Astrocyte (in vitro differentiated cells and primary cell): ENCODE measurements at places on chromosomes 5 and 9. TPM values are rescaled to one million over a fixed set of nuclear protein-coding genes. Genes with fewer than 3 reads are reported as not detected.

DNA sequence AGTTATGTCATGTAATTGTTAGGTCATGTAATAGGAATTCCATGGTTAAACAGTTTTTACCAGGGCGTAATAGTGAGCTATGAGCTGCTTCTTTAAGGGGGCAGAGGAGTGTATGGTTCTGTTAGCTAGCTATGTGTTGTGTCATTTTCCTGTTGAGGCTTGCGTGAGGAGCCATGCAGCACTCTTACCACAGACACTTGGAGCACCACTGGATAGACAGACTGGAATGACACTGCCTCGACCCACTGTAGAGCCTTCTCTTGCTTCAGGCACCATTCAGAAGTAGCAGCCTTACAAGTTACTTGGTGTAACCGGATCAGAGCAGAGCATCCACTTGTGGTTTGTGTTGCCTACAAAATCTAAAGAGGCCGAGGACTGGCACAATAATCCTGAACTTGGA lies 28.3 kb upstream of the STOM start:
- DNase-seq, result peak; percentile 100

DNA sequence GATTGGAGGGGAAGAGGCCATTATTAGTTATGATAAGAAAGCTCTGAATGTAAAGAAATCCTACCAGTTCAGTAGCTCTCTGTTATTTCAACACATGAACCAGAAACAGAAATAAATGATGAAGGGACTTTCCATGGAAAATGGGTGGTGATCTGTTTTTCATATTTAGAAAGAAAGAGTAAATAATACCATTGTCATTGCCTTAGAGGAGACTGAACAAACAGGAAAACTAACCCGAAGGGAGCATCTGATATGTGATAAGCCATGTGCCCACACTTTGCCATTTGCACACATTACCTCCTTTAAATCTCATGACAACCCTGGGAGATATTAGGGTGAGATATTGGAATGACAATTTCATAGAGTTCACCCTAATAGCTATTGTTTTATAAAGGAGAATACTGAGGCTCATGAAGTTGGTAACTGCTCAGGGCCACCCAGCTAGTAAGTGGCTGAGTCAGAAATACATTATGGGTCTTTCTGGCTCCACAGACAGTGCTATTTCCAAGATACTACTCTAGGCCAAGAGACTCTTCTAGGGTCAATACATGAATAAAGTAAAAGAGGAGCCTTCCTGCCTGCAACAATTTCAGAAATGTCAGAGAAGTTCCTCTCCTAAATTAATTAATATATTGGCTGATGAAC lies 111.0 kb upstream of the SLIT3 start:
- peak; percentile 20 for DNase-seq

The PCDHB14 gene
- 5.6 and 6.4 TPM in 2 replicates for total RNA-seq

DNA sequence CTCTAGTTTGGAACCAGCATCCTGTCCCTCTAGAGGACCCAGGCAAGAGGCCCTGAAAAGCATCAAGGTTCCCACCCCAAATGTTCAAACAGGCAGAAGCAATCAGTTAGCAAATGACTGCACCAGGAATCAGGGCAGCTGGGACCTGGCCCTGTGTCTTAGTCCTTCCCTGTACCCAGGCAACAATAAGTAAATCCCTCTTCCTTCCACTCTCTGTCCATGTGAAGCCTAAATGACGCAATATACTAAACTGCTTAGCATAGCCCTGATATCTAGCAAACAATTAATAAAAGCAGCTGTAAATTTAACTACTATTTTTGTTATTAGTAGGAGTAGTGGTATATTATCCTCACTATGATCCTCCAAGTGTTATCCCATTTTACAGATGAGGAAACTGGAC lies 13.2 kb upstream of the ADRA1B start:
- DNase-seq, result no peak

GRCh38 chr5:84535281-84535680 lies 150.6 kb upstream of the EDIL3 start:
- DNase-seq, result peak; percentile 6

DNA sequence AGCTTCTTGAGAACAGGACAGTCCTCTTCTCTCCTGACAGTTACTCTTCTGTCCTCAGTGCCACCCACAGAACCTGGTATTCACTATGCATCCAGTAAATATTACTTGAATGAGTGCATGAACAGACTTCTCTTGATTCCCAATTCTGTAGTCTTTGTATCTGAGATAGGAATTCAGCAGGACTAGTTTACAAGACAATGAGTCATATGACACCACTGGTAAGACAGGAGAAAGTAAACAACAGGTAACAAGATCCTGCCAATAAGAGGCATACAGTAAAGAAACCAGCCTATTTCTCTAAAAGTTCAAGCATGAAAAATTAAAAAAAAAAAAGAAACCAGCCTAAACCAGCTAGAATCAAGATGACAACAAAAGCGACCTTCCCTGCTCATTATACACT lies 6.2 kb downstream of the ZNF883 start:
- DNase-seq, result no peak
